Neural progenitor cell (in vitro differentiated cells): ENCODE measurements at places on chromosomes 5 and 9. TPM values are rescaled to one million over a fixed set of nuclear protein-coding genes. Genes with fewer than 3 reads are reported as not detected.
A peak's percentile ranks its signal among the peaks of the same experiment; 100 is the strongest.

DNA sequence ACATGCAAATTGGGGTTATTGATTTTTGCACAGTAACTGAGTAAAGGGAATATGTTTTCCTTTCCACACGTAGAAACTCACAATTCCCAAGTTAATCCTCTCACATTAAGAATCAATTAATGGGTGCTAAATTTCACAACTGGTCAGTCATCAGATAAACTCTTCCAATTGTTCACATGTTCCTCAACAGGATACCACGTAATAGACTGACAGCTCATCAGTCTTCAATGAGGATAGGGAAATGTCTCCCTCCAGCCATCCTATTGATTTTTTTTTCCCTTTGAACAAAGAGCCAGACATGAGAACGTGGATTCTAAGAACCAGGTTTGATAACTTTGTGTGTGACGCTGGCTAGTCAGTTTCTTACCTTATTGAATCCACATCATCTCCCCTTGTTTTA, 768 bp upstream of the CER1 start:
- DNase-seq: peak; percentile 10

CDH6 gene
- 17.9 and 18.0 TPM in 2 replicates for total RNA-seq

DNA sequence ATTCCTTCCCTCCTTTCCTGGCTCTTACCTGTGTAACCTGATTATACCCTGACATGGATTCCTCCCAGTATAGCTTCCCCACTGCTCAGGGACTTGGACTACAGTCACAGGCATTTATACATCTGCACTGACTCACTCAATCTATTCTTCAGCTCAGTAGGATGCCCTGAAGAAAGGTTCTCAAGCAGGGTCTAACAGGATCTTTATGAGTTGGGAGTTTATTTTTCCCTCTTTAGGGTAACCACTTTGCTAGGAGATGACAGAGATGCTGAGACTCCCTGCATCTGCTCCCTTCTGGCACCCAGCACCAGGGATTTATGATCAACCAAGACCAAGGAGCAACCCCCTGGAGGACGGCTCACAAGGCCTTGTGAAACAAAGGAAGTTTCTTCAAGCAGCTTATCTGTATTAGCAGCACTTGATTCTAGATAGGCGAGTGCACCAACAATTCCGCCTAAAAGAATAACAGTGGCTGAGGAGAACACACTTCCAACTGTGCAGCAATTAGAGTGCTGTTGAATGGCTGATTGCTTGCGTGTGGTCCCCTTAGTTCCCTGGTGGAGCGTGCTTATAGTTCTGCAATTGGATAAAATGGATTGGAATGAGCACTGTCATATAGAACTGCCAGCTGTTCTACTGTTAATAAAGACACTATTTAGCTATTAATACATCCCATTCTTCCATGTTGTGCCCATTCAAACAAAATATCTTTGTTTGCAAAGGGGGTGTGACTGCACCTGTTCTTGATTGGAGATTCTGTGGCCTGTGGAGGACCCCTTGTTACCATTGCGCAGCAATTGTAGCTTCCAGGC, 482.6 kb downstream of the ZNF608 start:
- DNase-seq: peak; percentile 91

DNA sequence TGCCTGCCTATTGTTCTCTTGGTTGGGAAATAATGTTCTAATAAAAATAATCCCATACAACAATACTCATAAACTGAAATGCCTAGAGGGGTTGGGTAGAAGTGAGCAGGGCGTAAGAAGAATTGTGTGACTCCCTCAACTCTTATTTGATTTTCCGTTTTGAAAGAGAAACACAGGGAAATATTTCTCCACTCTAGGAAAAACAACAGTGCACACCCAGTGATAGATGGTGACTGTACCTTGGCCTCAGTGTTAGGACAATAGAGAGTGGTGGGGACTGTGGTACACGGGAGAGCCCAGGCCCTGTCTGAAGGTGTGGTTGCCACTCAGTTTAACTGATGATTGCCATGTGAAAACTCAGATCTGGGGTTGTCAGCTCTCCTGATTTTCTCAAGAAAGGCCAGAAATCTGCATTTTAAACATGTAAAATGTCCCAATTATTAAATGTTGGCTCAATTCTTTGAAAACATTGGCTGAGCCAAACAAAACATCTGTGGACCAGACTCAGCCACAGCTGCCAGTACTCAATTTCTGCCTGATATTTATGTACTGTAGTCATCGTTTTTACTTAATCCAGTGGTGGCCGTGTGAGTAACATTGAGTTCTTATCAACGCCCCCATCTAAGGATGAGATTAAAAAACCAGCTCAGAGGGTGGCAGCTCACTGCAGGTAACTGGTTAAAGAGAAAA, 103.8 kb upstream of the ZNF618 start:
- DNase-seq: no peak

FOXD4L6 gene
- total RNA-seq: not detected in 2 replicates

GRCh38 chr5:36360307-36360706, 58.6 kb upstream of the RANBP3L start:
- DNase-seq: no peak

DNA sequence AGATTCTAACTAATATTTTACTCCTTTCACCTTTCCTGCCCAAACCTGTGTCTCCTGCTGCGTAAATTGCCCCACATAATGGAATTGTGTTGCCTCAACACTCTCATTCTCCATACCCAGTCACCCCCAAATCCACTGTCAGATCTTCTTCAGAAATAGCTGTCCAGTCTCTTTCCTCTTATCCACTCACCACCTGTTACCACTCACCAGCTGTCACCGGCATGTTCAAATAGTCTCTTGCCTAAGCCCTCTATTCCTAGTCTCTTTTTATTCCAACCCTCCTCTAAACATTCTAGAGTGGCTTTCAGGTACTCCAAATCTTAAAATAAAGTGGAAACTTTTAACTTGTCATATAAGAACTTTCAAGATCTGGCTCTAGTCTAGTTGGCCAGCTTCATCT, 262.0 kb upstream of the FBXL7 start:
- no peak for DNase-seq

DNA sequence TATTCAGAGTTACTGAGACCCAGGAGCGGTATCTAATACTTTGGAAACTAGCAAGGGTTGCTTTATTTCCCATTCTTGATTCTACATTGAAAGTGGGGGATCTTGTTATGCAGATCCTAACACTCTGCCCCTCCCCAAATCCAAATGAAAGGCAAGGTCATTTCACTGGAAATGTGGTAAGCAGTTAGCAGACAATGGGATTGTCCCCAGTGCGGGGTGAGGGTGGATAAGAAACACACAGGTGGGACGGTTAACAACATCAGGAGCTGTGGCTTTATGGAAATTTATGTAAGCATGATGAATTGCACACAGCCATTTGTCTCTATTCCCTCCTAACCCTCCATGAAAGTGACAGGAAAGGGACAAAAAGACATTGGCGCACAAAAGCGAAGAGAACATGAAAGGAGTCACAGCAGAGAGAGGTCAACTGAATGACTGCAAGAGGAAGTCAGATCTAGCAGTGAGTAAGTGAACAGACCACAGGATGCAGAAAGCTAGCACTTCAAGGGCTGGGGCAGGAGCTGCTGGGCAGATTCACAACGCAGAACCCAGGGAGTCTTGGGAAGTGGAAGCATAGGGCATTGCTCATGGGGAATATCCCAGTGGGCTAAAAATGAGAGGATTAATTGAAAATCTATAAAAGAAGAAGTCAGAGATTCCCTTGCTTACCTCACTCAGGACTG, 184.4 kb downstream of the HSD17B3 start:
- DNase-seq: no peak

DNA sequence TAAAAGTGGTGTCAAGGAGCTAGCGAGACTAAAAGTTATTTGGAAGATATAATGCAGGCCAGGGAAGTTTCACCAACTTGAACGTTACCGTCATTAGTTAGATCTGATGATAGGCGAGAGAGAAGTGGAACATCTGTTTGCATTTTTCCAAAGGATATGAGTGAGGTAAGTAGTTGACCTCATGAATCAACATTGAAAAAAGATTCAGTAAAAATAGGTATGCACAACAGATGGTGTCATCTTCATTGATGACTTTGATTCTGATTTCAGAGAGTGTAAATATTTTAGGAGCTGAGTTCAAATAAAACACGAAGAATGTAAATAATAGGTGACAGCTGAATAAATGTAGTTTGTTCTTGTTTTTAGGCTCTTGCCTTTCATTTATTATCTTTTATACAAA, 998.9 kb upstream of the CDH6 start:
- DNase-seq: no peak

DNA sequence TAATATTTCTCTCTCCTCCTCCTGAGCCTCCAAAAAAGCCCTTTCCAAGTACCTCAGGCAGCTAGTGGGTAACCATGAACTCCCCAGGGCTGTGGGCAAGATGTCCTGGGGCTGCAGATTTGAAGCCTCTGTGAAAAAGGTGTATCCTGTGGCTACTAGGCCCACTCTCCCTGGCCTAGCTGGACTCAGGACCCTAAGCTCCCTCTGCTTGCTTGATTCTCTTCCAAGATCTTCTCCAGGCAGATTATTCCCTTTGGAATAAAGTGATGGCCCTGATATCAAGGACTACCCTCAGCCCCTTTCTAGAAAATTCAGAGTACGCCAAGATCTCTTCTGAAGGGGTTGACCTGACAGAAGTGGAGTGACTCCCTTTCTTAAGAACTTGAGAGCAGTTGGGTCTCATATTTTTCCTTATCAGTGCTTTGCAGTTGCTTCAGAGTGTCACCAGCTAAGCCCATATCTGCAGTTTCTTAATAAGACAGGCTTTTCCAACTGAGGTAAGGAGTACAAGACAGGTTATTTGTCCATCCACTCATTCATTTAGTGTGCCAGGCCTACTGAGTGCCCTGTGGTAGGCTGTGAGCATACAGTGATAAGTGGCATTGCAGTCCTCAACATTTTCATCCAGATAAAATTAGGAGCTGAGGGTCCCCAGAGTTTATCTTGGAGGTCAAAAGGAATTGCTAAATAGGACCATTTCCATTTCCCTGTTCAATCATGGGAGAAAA, 42.5 kb downstream of the CYSTM1 start:
- DNase-seq: no peak

DNA sequence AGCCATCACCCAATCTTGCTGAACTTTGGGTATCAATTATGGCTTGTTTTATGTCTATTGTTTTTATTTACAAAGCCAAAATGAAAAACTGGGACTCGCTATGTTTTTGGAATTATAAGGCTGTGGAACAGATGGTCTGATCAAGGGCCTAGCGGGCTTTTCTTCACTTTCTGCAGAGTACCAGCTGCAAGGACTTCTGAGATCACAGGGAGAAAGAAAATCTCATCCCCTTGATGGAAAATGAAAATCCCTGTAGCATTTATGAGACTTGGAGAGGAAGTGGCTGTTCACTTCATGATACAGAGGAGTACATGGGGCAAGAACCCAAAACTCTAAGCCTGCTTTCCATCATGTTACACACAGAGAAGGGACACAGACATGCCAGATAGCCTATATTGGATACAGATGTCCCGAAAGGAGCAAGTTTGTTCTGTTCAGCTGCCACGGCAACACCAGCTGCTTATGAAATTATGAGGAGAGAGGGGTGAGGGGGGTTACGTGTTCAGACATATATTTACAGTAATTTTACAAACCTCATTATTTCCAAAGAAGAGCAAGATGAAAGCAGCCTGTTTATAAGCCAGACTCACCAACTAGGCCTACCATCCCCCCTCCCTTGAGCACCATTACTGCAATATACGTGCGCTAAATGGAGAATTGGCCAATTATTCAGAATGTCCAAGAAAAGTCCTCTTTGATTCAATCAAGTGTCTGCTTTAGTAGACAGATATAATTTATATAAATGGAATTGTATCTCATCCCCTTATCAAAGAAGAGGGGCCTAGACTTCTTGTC, 220.0 kb downstream of the MARCHF11 start:
- DNase-seq: no peak

DNA sequence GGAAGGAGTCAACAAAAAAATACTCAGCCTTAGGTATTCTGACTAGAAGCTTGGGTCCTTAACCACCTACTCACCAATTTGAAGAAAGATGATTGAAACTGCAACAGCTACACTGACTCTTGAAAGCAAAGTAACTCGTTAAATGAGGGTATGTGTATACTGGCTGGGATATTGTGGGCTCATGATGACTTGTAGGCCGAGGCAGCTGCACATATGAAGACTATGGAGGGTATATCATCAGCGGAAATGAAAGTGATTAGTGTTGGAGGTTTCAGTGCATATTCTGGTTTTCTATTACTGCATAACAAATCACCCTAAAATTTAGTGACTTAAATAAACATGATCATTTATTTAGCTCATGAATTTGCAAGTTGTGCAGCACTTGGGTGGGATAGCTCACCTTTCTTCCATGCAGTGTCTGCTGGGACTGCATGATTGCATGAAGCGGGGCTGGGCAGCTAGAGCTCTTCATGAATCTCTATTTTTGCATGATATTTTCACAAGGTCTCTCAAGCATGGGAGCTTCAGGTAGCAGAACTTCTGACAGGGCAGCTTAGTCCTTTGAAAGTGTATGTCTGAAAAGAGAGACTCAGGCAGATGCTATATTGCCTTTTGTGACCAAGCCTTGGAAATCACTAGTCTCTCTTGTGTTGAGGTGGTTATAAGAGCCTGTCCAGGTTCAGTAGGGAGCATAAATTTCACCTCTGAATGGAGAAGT, 96.1 kb upstream of the CDKN2B start:
- no peak for DNase-seq

DNA sequence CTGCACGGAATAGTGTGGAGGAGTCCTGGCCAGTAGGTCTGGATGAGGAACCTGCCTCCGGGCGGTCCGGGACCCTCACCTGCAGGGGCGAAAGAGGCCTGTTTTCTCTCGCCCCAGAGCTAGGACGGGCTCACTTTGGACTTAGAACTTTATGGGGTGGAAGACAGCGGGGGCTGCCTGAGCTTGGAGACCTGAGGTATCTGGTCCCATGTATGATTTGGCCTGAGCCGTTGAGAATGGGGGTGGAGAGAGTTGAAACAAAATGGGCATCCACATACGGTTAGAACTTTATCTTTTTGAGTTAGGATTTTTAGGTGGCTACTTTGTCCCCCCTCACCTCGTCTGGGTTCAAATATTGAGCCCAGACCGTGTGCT, 681 bp upstream of the ETF1 start:
- no peak for DNase-seq

SHOC1 gene
- total RNA-seq: not detected in 2 replicates

DNA sequence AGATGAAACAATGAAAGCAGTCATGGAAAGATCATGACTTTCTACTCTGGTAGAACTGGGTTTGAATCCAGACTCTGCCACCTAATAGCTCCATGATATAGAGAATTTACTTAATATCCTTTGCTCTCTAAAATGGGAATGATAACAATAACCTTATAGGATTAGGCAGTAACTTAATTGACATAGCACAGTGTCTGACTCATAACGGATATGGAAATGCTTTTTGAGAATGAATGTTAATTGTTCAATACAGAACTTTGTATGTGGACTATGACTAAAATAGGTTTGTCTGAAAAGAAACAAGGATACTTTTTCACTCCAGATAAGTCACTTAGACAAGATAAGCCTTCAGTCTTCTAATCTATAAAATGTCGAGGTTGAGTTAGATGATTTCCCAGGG, 330.7 kb downstream of the PTPRD start:
- DNase-seq: no peak

- no peak for DNase-seq
These were observed 138.0 kb downstream of the ADAMTSL1 start for GRCh38 chr9:18611971-18612370.

- no peak for DNase-seq
These were observed at the start of gene PPP1R2B for GRCh38 chr5:156850206-156850751. TSS of gene PPP1R2B (plus strand) at chr5:156850295. CDS start at chr5:156850563, 268 bp downstream.

JAKMIP2 gene
- 8.2 TPM in 2 replicates for total RNA-seq

- no peak for DNase-seq
These were observed 125.6 kb upstream of the PAPPA start for GRCh38 chr9:116027951-116028350.

- no peak for DNase-seq
These were observed 138.3 kb downstream of the GPBP1 start for GRCh38 chr5:57311921-57312735.

GRCh38 chr9:100761276-100761802, 183.5 kb downstream of the CAVIN4 start:
- DNase-seq: no peak
